Omental fat pad (tissue), 4 donors: ENCODE measurements at places on chromosomes 7 and 10. TPM values are rescaled to one million over a fixed set of nuclear protein-coding genes. Genes with fewer than 3 reads are reported as not detected.

GRCh38 chr10:22723343-22723779 is 9.0 kb upstream of the PIP4K2A start:
- DNase-seq, result no peak

- DNase-seq, result peak; percentile 93
These were observed 21.3 kb downstream of the TMEM176B start for GRCh38 chr7:150778738-150779301.

DNA sequence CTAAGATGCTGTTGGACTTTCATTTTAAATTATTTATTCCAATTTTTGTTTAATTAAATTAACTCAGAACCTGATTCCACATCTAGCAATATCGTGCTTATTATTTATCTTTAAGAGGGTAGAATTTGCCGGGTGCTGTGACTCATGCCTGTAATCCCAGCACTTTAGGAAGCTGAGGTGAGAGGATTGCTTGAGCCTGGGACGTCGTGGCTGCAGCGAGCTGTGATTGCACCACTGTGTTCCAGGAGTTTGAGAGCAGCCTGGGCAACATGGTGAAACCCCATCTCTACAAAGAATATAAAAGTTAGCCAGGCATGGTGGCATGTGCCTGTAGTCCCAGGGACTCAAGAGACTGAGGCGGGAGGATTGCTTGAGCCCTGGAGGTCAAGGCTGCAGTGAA is 47.8 kb downstream of the ZFAND4 start:
- no peak for DNase-seq

DNA sequence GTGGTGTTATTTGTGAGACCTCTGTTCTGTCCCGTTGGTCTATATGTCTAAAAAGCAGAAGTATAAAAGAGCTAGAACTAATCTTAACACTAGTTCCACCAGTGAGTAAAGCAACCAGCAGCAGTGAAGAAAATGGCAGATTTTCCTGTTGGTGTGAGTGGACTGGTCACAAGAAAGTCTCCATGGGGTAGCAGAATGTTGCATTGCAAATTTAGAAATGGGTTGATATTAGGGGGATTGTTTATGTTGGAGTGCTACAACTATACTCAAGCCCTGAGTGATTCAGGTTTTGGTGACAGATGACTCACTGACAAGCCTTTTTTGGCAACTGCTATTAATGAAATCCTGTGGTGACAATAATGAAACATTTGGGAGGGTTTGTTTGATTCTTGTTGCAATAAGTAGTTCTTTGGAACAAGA is 5.6 kb downstream of the AVL9 start:
- no peak for DNase-seq

The NDUFB8 gene
- 144 TPM for total RNA-seq

DNA sequence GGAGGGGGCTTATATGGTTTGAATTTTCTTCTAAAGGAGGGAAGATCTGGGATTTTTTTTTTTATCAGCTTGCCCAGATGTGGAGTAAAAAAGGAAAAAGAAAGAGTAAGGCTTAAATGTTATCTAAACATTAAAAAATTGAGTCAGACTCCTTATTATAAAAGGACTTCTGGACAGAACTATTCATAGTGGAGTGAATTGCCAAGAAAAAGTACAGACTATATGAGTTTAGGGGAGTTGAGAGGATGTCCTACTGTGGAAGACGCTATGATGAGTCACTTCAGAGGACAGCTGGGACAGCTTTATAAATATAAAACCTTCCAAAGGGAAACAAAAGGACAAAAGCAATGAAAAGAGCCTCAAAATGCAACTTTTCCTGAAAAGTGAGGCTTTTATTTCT is 73.0 kb downstream of the TFPI2 start:
- no peak for DNase-seq

DNA sequence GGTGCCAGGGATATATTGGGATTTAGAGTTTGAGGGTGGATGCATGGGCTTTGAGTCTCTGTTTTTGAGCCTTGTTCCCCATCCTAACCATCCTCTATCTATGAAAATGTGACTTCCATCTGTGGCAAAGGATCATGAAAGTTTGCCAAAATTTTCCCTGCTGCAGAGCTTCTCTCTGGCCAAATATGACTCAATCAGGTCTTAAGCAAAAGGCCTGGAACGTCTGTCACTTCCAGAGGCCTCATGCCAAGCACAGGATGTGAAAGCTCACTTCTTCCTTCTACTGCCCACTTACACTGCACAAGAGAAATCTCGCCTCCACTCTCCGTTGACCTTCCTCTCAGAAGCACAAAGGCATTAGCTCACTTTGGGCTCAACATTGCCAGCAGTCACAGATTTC is 696.9 kb upstream of the NRP1 start:
- no peak for DNase-seq

- no peak for DNase-seq
These were observed 199.1 kb upstream of the AHR start for GRCh38 chr7:17099083-17099973.

DNA sequence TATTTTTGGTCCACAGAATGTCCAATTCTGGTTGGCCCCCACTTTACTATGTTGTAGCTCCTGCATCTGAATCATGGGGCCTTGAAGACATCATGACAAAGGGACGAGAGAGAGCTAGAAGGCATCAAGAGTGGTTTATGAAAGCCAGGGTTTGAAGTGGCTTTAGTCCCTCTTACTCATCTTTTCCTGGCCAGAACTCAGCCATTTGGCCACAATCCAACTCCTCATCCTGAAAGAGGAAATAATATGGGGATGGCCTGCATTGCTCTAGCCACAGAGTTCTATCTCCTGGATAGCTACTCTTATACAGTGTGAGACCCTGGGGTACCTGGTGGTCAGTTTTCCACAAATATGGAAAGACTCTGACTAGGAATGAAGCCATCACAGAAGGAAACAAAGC is 418.9 kb downstream of the XPNPEP1 start:
- DNase-seq, result no peak

DNA sequence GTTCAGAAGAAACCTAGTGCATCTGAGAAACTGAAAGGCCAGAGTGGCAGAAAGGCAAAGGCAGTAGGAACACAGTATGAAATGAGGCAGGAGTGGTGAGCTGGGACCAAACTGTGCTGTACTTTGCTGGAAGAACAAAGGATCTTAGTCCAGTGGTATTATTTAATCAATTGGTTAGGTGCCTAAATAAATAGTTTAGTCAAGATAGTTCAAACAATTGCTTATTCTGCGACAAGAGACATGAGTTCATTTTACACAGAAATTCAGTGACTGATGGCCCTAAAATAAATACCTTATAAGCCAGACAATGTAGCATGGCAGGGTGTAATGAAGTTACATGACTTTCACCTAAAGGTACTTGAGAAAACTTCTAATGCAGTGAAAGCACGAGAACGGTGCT is 181.8 kb upstream of the LRRN3 start:
- no peak for DNase-seq

The ASB10 gene
- total RNA-seq, result not detected

DNA sequence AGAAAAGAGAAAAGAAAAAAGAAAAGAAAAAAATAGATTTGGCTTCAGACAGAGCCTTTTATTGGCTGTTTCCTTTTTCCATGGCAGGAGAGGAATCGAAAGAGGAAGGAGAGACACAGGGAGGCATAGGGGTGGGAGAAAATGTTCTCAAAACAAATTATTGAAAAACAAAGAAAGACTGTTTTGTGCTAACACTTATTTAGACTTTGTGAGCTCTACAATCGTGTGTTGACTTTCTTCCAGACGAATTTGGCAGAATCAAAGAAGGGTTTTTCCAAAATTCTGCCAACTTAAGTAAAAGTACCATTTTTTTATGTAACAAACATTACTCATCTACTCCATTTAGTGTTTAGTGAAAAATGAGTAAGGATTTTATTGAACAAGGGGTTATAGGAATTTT is 982.2 kb downstream of the REEP3 start:
- DNase-seq, result no peak

GRCh38 chr10:3803927-3804741 is 19.1 kb upstream of the KLF6 start:
- no peak for DNase-seq

GRCh38 chr7:108684629-108685028 is 115.0 kb downstream of the DNAJB9 start:
- no peak for DNase-seq

GRCh38 chr10:106278383-106278782 is 886.1 kb downstream of the SORCS1 start:
- DNase-seq, result no peak

- DNase-seq, result no peak
These were observed 23.8 kb upstream of the RPA3 start for GRCh38 chr7:7742223-7742622.

DNA sequence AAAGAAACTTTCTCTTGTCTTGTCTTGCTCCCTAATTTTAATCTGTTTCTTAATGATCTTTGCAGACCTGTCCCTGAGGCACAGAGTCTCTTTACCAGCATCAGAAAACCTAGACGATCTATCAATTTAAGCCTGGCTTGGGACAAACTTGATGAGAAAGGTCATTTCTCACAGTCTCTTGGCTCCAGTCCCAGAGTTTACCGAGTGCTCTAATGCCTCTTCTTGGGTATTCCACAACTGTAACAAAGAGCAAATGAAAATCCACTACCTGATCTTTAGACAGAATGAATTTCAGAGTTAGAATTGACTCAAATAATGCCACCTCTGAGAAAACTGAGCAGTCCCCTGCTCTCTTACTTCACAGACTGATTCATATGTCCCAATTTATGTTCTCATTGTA is 106.4 kb upstream of the DNAJB12 start:
- DNase-seq, result no peak

The IFIT1B gene
- total RNA-seq, result not detected

DNA sequence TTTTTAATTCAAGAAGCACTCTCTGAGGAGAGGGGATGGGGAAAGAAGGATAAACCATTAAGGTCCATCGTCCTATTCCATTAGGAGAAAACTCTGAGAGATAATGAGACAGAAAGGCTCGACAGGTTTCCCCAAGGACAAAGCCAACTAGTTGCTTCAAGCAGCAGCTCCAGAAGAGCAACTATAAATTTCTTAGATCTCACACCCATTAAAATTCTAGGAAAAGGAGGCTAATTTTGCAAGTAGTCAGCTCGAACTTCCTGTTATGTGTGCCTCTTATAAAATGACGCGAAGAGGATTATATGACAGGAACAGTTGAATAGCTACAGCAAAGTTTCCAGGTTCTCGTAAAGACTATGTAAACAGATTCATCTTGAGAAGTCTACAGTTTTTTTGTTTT is 52.0 kb upstream of the ST8SIA6 start:
- no peak for DNase-seq

DNA sequence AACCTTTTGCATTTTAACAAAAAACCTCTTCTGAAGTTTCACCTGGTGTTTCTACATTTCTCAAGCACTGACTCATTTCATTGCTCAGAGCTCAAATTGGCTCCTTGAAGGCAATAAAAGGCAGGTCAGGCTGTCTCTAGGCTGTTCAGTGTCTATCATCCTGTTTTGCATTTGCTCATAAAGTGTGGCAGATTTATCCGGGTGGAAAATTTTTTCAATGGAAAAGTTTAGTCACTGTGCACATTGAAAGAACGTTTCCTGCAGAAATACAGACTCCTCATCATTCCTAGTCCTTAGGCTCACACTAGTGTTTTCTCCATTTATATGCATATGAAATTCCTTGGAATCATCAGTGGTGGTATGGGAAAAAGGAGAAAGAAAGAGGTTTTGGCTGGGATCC is 114.2 kb upstream of the DGKB start:
- DNase-seq, result no peak

DNA sequence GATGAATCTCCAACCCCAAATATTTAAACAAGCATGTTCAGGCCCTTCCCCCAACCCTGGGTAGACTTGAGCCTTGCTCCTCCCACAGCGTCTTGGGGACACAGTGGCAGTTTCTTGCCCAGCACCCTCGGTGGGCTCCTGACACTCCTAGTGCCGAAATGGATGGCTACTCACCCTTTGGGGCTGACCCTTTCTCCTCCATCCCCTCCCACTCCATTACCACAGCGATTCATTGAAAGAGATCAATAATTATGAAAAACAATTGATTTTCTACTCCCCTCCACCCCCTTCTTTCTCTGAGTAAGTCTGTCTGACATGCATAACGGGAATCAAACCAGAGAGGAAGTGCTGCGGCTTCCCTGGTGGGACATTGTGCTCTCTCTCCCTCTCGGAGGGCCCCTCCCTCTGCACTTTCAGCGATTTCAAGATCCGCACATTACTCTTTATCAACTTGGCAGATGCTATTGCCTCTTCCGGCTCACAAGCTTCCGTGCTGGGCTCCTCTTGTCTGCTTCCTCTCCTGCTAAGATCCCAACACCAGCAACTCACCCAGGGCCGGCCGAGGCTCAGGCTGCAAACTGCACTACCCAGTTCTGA is 79.0 kb upstream of the PLXNA4 start:
- DNase-seq, result no peak

The AKR1C8 gene
- 1.5 TPM for total RNA-seq

DNA sequence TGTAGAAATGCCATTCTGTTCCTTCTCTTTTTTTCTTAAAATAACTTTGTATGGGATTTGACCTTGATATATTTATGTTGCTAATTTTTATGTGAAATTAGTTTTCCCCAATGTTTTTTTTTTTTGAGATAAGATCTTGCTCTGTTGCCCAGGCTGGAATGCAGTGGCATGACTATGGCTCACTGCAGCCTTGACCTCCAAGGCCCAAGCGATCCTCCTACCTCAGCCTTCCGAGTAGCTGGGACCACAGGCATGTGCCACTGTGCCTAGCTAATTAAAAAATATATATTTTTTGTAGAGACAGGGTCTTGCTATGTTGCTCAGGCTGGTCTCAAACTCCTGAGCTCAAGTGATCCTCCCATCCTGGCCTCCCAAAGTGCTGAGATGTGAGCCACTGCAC is 16.0 kb downstream of the VPS26A start:
- no peak for DNase-seq

The LDB1 gene
- 20.1 TPM for total RNA-seq

DNA sequence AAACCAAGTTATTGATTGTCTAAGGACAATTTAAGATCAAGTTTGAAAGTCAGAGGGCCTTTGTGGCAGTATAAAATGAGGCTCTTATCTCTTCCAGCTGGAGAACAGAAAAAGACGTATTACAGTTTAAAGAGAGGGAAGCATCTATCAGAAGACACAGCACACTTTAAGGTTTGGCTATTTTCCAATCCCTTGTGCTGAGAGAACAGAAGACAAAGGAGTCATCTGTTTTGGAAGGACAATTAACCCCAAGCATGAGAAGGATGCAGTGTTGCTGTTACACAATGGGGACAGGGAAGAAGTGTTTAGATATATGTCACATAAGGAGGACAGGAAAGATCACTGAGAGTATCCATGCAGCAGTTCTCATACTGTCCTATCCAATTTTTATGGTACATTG is 1224.2 kb upstream of the SORCS1 start:
- DNase-seq, result no peak

DNA sequence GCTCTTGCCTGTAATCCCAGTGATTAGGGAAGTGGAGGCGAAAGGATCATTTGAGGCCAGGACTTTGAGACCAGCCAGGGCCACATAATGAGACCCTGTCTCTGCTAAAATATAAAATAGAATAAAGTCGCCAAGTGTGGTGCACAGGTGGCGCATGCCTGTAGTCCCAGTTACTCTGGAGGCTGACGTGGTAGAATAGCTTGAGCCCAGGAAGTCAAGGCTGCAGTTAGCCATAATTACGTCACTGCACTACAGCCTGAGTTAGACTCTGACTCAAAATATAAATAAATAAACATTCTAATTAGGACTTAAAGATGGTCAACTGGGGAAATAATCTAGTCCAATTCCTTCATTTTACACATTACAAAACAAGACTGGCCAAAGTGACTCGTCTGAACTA is 768 bp downstream of the CHCHD2 start:
- DNase-seq, result no peak

The SCART1 gene
- 2.0 TPM for total RNA-seq

GRCh38 chr7:16479591-16479990 is 14.1 kb upstream of the SOSTDC1 start:
- DNase-seq, result no peak
